KG1 (cell line): ENCODE measurements at places on chromosomes 13 and 19.

GRCh38 chr13:75224053-75224742 lies 257.8 kb downstream of the TBC1D4 start:
- DNase-seq: no peak

- DNase-seq: no peak
These were observed at the start of gene ERICH6B for GRCh38 chr13:45615501-45616101. TSS of gene ERICH6B (minus strand) at chr13:45615739. CDS start at chr13:45597005, 18,734 bp downstream.

DNA sequence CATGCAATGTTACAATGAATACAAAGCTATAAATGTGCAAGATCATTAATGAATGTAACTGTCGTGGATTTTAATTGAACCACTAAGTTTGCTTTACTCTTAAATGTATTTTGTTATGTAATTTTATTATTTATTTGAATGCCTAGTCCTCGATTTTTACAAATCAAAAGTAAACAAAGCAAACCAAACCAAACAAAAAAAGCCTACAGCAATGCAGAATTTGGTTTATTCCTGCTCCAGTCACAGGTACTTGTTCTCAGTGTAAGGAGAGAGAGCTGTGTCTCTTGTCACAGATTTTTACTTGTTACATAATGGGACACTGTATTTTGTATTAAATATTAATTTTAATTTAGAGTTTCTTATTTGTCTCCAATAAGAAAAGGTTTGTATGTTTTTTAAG lies 584.3 kb upstream of the SLITRK6 start:
- no peak for DNase-seq

DNA sequence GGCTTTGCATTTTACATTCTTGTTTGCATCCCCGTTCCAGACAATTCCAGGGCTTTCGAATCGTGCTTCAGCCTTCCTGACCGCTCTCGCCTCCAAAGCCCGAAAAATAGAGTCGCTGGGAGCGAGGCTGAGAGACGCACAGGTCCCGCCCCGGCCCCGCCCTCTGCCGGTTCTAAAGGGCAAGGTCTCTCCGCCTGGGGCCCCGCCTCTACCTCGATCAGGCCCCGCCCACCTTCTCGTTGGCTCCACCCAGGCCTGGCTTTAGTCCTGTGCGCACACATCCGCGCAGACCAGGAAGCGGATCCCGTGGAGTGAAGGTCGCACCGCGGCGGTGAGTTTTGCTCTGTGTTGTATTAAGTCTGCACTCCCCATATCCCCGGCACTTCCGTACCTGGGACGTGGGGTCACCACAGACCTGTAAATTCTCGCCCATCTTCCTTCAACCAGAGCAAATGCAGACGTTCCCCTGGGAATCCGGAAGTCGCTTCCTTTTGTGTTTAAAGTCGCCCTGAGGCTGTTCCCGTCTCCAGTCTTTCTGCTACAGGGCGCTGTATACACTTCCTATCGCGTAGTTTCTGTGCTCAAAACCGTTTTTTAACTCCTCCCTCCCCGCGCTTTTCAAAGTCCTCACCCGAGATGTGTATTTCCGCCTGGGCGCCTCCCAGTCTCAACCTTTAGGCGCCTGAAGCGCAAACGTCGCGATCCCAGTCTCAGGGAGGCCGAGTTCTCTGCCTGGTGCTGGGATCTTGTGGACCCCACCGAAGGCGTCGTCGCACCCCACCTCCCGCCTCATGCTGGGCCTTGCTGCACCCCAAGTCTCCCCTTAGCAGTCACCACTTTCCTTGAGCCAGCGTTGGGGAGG lies at the start of gene ZNF701:
Gene ZNF701, plus strand, starts transcription at position 288 of the 862 bp plus-strand sequence. CDS start 3,861 bp downstream, outside the sequence.
- peak; percentile 93 for DNase-seq

- DNase-seq: no peak
These were observed 15.0 kb downstream of the ZNF114 start for GRCh38 chr19:48284896-48285295.

GRCh38 chr13:29845440-29846056 lies 4.9 kb downstream of the UBL3 start:
- DNase-seq: no peak

- no peak for DNase-seq
These were observed 16.0 kb downstream of the CAMSAP3 start for GRCh38 chr19:7611541-7612279.

GRCh38 chr13:32881777-32882145 lies 134.5 kb upstream of the KL start:
- DNase-seq: no peak

- DNase-seq: no peak
These were observed 13.5 kb downstream of the ERVV-2 start for GRCh38 chr19:53057904-53058580.

DNA sequence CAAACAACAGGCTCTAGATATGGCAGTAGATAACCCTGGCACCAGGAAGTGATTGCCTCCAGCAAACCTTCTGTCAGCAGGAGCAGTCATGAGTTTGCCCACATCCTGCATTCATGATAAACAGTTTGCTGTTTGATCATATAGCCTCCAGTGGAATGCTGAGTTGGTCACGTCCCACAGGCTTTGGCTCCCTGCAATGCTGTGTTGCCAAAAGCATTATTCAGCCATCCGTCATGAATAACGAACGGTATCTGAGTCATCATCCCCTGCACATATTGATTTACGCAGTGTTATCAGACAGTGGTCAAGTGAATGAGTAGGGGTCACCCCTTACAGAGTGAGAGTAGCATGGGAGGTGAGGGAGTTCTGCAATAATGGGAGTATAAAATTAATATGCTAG lies 21.9 kb upstream of the ZNF432 start:
- no peak for DNase-seq

DNA sequence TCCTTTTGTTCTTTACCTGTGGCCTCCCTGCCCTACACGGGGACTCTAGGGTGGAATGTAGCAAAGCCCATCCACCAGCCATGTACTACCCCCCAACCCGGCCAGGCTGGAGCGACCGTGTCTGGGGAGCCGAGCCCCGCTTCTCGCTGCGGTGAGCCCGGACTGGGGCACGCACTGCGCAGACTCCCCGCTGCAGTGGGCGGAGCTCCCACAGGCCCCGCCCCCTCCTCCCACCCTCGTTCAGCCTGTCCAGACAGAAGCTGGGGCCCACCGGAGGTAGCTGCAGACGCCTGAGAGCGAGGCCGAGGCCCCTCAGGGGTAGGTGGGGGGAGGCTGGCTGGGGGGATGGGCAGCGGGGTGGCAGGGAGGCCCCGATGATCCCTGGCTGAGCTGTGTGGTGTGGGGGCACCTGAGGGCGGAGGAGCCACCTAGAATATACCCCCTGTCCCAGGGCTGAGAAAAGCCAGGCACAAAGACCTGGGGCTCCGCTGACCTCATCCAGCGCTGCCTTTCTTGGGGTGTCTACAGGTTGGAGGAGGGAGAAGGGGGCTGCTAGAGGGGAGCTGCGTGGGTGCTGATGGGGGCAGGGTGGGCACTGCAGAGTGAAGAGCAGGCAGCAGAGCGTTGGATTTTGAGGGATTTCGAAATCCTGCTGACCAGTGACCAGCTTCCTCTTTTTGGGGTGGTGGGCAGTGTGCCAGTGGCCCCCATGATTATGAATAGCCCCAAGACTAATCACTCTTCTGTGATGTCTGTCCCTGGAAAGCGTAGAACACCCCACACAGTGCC lies 17.3 kb downstream of the PLD3 start:
- no peak for DNase-seq

- peak; percentile 94 for DNase-seq
These were observed at the start of gene LYL1 for GRCh38 chr19:13102666-13103580. TSS of gene LYL1 (minus strand) at chr19:13102858. CDS start at chr19:13101171, 1,687 bp downstream.

DNA sequence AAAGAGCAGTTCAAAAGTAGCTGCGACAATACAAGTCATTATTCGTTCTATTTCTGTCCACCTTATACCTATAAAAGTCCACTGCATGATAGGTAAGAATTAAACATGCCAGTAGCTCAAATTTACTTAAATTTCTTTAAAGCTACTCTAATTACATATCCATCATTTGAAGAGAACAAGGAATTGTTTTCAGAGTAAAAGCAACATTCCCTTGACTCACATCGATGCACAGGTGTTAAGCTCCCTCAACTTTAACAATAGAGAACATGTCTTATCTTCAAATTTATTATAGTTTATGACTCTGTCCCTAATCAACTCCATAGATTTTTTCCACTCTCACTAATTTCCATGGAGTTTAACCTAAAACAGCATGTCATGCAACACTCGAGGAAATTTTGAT lies 157.5 kb upstream of the ATXN8OS start:
- no peak for DNase-seq

DNA sequence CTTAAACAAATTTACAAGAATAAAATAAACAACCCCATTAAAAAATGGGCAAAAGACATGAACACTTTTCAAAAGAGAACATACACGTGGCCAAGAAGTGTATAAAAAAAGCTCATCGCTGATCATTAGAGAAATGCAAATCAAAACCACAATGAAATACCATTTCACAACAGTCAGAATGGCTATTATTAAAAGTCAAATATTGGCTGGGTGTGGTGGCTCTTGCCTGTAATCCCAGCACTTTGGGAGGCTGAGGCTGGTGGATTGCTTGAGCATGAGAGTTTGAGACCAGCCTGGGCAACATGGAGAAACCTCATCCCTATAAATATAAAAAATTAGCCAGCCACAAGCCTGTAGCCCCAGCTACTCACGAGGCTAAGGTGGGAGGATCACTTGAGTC lies 89.9 kb downstream of the UBL3 start:
- DNase-seq: no peak

GRCh38 chr13:109768176-109768575 lies 18.2 kb downstream of the IRS2 start:
- DNase-seq: no peak

DNA sequence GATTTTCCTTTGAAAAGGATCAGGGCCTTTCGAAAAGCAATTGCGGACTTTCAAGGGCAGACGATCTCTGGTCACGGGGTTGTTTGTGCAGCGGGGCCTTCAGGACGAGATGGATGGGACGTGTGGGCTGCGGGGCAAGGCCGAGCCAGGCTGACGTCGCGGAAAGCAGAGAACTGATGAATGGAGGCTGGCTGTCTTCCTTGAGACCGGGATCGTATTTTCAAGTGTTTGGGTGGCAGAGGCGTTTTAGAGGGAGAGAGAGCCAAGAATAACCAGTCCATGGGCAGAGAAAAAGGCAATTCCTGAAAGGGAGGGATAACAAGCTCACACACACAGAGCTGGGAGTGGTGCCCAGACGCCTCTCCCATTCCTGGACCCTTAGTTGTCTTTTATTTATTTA lies 138.9 kb upstream of the USP29 start:
- no peak for DNase-seq

GRCh38 chr13:46012404-46012803 lies 40.1 kb downstream of the ZC3H13 start:
- DNase-seq: no peak

DNA sequence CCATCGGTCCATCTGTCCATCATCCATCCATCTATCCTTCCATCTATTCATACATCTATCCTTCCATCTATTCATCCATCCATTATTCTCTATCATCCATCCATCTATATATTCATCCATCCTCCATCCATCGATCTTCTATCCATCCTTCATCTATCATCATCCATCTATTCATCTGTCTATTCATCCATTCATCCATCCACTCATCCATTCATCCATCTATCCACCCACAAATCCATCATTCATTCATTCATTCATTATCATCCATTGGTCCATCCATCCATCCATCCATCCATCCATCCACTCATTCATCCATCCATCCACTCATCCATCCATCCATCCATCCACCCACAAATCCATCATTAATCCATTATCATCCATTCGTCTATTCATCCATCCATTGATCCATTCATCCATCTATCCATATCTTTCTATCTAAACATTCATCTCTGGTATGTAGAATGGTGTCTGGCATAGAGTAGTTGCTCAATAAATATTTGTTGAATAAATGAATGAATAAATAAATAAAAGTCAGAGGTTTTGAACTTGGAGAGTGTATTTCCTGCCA lies 36.6 kb downstream of the ZNF536 start:
- DNase-seq: no peak

- no peak for DNase-seq
These were observed 20.7 kb downstream of the COLGALT1 start for GRCh38 chr19:17575871-17576757.

DNA sequence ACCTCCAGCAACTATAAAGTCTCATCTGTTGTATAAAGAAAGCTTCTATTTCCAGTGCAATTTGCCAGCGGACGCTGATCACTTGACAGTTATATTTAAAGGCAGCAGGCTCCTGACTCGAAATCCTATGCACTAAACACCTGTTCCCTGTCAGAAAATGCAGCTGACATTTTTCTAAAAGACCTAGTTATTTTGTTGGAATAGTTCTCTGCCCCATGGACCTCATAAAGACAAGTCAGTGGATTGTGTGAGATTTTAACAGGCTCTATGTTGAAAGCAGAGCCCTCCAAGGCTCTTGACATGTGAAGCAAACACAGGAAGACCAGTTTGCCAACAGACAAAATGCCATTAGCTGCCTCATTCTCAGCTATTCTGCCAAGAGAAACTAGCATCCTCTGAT lies 304.7 kb upstream of the KLF12 start:
- no peak for DNase-seq

- DNase-seq: no peak
These were observed 7.9 kb upstream of the SIGLEC9 start for GRCh38 chr19:51116736-51117286.

GRCh38 chr13:20426766-20427448 lies 98.8 kb downstream of the CRYL1 start:
- DNase-seq: no peak

DNA sequence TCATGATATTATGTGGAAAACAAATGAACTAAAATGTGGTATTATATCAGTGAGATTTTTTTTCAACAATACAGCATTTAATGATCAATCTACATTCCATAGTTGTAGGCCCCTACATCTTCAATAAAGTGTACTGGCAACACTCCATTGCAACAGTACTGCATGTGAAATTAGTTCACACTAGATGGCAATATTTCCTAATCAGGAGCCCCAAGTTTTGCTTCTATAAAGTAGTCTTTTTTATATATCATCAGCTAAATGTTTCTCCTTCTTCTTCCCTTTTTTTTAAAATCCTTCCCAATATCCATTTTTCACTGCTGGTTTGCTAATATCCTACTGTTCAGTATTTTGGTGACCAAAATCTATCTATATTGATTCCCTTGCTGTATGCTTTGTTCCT lies 528.3 kb upstream of the ATXN8OS start:
- DNase-seq: no peak

- no peak for DNase-seq
These were observed 65.7 kb downstream of the SPACA7 start for GRCh38 chr13:112441779-112442310.

GRCh38 chr19:14127929-14128509 lies 8.4 kb downstream of the ASF1B start:
- DNase-seq: no peak

- no peak for DNase-seq
These were observed 1.4 kb downstream of the KASH5 start for GRCh38 chr19:49389406-49389805.

GRCh38 chr19:16216744-16217670 lies 19.3 kb downstream of the AP1M1 start:
- DNase-seq: no peak
